Stimulated activated CD4-positive, alpha-beta T cell treated with anti-CD3 and anti-CD28 coated beads, TNF-alpha, amount 100 ng/mL, for 48 hours (primary cell): ENCODE measurements at places on chromosomes 2 and 18.

DNA sequence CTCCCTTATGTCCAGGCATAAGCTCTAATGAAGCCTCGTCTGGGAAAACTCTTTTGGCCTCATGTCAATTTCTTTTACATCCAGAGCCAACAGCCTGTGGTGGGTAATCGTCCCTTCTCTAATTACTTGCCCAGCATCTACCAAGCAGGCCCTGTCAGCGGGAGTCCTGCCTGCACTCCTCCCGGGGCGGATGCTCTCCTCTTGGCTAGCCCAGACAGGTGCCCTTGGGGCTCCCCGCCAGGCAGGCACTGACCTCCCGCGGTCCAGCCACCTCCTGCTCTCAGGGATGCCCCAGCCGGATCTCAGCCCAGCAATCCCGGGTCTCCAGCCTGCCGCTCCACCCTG, 74.2 kb downstream of the NCAPH start:
- no peak for DNase-seq

DNA sequence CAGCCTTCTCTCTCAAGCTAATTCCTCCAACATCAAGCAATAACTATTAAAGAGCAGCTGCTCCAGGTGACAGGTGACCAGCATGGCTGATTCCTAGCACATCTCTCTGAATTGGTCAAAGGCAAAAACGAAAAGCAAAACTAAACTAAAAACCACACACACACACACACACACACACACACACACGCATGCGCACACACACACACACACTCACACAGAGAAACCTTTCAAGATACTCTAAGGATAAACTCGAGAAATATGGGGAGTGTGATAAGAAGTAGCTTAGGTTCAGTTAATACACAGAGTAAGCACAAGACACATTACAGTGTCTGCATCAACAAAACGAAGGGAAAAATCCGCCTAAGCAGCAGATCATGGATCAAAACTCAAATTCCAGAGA, 74.5 kb upstream of the FZD7 start:
- no peak for DNase-seq

DNA sequence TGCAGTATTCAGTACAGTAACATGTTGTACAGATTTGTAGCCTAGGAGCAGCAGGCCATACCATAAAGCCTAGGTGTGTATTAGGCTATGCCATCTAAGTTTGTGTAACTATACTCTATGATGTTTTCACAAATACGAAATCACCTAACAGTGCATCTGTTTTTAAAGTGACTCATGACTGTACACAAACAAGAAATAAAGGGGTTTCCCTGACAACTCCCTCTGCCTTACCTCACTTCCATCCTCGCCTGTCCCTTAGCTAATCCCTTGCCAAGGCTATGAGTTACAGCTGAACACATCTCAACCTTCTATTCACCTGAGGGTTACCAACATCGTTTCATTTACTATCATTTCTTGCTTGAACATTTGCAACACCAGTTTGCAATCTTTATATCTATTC, 78.6 kb upstream of the RPRM start:
- DNase-seq, result no peak

DNA sequence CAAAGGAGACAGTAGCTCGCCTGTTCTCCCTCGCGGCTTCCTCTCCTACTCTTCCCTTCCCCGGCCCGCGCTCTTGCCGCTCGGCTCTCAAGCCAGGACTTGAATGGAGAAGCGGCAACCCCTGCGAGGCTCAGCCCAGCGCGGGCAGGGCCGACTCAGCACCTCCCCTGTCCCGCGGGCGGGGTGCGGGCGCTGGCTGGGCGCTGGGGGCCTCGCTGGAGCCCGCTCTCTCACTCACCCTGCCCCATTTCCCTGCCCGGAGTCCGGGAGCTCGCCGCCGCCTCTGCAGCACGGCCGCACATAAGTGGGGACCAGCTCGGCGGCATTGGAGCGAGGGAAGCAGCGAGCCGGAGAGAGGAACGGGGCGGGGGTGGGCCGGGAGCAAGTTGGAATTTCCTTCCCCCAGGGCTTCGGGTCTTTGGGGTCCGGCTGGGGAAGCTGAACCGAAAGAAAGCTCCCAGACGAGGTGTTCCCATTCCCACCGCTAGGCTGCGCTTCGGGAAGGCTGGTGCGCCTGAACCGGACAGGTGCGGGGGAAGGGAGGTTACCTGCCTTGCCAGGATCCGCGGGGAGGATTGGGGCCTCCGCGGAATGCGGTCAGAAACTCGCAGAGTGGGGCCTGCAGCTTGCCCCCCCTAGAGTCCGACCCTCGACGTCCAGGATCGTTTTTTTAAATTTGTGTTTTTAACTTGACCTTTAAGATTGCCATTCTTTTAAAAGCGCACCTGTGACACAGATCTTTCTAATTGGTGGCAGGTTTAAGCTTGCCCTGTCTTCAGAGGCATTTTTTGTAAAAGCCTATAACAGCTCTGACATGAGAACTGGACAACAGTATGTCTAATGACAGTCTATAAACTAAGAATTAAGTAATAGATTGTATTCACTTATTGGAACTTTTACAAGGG, at the start of gene COBLL1:
COBLL1 (minus strand) TSS at position 105 of the 905 bp plus-strand sequence. CDS start 627 bp downstream, outside the sequence.
- DNase-seq, result peak; percentile 17

DNA sequence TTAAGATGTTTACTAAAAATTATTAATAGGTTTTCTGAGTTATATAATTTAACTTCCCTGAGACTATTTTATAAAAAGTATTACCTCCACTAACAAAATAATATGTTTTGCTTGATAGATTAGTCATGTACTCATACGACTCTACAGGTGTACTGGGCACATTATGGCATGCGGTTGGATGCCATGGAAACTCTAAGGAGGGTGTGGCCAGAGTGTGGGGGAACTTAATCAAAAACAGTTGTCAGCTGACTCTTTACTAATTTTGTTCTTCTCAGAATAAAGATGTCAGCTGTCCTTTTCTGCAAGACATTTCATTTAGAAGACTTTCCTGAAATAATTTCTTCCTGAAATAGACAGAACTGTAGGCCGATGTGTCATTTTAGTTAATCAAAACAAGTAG, 228.3 kb upstream of the SIX3 start:
- no peak for DNase-seq

- DNase-seq, result no peak
Measured at GRCh38 chr2:129302106-129302505, 677.4 kb upstream of the RAB6C start.

DNA sequence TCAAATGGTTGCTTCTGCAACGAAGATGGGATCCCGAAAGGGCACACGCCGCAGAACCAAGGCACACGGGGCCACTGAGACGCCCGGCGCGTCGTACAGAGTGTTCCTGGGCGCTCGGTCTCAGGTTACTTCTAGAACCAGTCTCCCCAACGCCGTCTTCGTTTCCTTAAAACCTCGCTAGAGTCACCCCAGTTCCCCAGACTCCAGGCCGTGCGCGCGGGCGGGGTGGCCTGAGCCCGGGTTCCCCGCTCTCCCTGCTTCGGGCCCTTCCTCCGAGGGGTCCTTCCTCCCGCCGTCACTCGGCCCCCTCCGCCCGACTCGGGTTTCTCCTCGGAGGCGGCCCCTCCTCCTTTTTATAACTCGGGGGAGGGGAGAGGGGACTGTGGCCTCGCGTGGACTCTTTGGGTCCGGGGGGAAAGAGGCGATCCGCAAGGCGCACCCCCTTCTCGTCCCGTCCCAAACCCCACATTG, 774 bp upstream of the FZD7 start:
- peak; percentile 13 for DNase-seq

DNA sequence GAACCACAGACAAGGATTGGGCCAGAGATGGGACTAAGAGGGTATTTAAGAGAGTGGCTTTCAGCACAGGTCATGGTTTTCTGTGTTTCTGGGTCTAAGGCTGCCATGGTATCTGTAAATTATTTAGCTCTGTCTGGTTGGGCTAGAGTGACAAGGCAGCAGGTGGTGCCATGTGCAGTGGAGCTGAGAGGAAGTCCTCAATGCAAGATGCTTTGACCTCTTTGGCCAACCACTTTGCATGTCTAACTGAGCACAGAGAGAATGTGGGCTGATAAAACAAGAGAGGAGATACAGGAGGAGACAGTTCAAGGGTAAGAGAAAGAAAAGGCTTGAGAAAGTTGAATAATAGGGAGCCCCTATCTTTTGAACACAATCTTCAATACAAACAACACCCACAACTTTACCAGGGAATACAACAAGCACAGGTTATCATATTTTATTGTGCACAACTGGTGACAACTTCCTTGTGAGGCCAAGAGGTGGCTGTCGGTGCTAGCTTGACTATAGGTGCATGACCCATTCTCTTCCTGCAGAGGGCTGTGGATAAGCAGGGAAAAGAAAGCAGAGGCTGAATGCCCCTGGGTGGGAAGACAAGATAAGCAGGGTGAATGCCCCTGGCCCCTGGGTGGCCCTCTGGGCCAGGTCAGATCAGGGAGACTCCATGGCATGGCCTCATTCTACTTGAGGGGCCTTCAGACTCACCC, 12.3 kb downstream of the FLACC1 start:
- no peak for DNase-seq

- DNase-seq, result no peak
Measured at GRCh38 chr2:103808814-103809213, 1045.1 kb upstream of the POU3F3 start.

- DNase-seq, result no peak
Measured at GRCh38 chr18:59273759-59274532, 692 bp upstream of the RAX start.

- DNase-seq, result no peak
Measured at GRCh38 chr2:190766595-190766994, 114.0 kb upstream of the GLS start.

GRCh38 chr2:43484323-43484930, 111.4 kb downstream of the THADA start:
- no peak for DNase-seq

GRCh38 chr2:27464443-27464842, 22.3 kb downstream of the KRTCAP3 start:
- DNase-seq, result no peak

DNA sequence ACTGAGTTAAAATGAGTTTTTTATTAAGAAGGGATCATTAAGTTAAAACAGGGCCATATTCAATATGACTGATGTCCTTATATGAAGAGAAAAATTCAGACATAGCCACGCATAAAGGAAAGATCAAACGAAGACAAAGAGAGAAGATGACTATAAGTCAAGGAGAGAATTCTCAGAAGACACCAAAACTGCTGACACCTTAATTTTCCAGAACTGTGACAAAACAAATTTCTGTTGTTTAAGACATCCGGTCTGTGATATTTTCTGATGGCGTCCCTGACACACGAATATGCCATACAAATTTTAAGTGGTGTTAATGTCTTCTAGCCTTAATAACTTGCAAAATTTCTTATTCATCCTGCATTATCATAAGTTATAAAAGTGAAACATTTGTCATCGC, 1325.2 kb upstream of the DDX18 start:
- no peak for DNase-seq

DNA sequence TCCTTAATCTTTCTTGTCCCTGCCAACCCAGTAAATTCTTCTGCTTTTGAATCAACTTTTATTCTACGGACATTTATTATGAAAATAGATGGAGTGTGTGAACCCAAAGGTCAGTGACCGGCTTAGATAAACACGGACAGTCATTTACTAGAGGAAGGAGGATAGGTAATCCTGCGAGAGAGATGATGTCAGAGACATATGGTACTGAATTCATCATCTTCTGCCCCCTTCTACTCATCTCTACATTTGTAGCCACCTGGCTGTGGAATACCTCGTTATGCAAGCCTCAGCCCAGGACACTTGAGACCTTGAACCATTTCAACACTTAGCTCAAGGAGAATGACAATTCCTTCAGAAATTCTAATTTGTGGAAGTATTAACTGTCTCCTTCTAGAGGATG, 443.6 kb downstream of the TDRD15 start:
- DNase-seq, result no peak

GRCh38 chr2:199806179-199806578, 44.8 kb downstream of the FTCDNL1 start:
- no peak for DNase-seq

DNA sequence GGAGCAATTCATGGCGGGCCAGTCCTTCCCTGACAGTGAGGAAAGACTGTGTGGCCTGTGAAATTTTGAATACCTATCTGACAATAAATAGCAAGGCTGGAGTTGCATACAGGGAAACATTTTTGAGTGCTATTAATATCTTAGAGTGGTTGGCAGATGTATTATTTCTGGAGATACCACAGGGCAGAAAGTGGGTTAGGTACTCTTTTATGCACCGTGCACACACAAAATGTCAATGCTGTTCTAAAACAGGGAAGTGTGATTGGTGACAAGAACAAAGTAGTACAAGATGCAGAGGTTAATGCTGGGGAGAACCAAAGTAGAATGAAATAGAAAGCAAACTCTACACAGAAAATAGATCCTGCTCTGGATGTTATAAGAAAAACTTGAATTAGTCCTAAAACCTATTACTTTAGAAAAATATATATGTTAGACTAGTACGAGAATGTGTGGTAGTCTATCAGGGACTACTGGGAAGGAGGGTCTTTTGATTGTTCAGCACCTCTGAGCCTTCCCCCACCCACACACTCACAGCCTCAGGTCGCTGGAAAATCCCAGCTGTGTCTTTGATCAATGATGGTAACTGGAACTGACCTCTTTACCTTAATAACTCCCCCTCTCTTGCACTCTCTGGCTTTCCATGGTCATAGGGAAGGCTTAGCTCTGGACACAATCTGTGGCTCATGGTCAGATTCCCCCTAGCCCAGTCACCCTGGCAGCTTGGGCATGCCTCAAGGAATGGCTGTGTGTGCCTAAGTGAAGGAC, 58.2 kb downstream of the SERPINB8 start:
- no peak for DNase-seq

DNA sequence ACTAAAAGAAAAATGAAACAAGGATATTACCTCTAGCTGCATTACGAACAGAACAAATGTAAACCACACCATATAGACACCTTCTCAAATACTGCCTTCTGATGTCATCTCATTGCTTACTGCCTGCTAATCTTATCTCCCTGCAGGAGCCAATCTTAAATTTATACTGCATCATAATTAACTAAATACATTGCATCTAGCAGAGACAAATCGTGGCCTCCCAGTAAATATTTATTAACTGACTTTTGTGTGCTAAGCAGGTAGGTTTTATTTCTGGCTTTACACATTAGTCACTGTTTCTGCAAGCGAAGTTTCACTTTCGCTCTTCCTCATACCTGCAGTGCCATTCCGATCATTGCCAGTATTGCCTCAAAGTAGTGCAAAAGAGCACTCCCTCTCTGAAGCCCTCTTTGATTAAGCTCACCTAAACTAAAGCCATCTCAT, 67.5 kb downstream of the SPATS2L start:
- no peak for DNase-seq

- no peak for DNase-seq
Measured at GRCh38 chr2:161900241-161900640, 173.8 kb downstream of the DPP4 start.

DNA sequence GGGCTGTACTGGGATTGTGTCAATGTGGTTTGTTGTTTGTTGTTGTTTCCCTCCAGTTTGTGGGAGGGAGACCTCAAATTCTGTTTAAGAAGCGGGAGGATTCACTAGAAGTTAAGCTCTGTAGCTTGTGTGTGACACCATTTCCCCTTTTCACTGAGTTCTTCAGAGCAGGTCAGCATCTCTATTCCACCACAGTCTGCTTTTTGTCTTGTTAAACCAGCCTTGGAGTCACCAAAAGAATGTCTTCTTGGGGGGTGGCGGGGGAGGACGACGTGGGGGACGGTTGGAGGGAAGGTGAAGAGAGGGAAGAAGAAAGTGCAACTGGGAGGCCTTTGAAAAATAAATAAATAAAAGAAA, 2.3 kb upstream of the BCL11A start:
- no peak for DNase-seq

- DNase-seq, result no peak
Measured at GRCh38 chr18:51382081-51382480, 184.6 kb upstream of the MEX3C start.

- DNase-seq, result no peak
Measured at GRCh38 chr2:123434546-123435395, 590.3 kb upstream of the CNTNAP5 start.
